ENCODE measurements at places on chromosomes 12 and 14.

GRCh38 chr12:51460519-51460918 is 35.9 kb downstream of the SLC4A8 start:
- DNase-seq: peak; percentile 26

DNA sequence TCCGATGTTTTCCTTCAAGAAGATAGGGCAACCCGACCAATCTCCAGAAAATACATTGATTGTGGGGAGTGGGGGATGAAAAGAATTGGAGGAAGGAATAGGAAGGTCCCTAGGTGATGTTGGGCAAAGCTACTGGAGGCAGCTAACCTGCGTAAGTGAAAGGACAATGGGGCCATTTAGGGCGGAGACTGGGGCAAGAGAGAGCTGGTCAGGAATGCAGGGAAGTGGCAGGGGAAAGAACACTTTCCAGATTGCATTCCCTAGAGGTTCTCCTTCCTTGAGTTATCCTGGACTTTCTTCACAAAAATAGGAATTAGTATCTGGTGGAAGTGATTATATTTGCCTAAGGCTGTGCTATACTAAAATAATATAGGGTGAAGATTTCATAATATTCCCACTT is 151.8 kb upstream of the HMGA2 start:
- DNase-seq: no peak

GRCh38 chr12:11830307-11830801 is 180.9 kb downstream of the ETV6 start:
- no peak for DNase-seq

DNA sequence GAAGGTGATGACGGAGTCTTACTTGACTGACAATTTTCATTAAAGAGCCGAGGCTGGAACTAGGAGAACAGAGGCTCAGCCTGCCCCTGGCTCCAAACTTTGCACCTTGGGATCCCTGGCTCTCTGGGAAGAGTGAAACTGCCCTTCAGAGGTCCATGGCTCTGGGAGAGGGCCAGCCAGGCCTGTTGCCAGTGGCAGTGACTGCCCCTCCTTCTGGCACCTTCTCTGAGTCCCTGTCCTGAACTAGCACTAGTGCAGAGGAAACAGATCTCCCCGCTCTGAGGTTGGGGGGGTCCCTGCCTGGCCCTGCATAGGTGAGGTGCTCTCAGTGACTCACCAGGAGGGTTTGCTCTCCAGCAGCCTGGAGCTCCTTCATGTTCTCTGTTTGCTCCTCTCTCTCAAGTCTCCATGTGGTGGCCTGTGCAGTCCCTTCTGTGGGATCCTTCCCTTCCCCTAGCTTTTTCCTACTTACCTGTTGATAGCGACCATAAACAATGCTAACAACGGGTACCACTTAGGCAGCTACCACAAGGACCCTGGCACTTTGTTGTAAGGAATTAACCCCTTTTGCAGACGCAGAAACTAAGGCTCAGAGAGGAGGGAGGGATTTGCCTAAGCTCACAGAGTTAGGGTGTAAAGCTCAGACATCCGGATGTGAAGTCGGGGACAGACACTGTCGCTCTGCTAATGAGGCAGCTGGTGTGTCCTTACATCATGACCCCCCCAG is 22.4 kb downstream of the FAM222A start:
- no peak for DNase-seq

GRCh38 chr12:127355061-127355841 is 911.7 kb upstream of the TMEM132C start:
- peak; percentile 2 for DNase-seq

DNA sequence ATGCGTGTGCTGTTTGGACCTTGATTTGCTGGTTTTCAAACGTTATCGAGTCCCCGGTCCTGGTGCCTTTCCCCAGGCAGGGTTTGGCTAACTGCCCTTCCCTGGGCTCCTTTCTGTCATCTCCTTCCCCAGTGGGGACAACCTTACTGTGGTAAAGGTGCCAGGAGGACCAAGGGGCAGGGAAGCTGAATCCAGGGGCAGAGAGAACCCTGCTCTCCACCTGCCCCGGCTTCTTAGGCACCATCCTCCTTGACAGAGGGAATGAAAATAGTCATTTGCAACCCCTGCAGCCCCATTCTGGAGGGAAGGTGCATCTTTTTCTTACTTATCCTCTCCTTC is 5.0 kb downstream of the CEBPE start:
- DNase-seq: no peak

GRCh38 chr14:92613008-92613658 is 99.6 kb downstream of the RIN3 start:
- DNase-seq: no peak

GRCh38 chr12:15550793-15551192 is 228.5 kb downstream of the PTPRO start:
- DNase-seq: no peak
